ENCODE measurements at places on chromosomes 4 and X.

DNA sequence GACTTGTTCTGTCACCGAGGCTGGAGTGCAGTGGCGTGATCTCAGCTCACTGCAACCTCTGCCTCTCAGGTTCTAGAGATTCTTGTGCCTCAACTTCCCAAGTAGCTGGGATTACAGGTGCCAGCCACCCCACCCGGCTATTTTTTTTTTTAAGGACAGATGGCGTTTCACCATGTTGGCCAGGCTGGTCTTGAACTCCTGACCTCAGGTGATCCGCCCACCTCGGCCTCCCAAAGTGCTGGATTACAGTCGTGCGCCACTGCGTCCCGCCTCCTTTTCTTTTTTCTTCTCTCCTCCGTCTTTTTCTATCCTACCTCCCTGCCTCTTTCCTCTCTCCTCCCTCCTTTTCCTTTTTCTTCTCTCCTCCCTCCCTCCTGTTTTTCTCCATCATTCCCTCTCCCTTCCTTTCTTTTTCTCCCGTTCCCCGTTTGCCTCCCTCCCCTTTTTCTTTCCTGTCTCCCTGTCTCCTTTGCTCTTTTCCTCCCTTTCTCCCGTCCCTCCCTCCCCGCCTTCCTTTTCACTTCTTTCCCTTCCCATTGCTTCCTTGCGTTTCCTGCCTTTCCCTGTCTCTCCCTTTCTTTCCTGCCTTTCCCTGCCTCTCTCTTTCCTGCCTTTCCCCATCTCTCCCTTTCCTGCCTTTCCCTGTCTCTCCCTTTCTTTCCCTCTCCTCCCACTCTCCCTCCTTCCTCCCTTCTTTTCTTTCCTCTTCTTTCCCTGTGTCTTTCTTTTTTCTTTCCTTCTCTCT, 2.1 kb upstream of the SLC25A6 start:
- no peak for DNase-seq

DNA sequence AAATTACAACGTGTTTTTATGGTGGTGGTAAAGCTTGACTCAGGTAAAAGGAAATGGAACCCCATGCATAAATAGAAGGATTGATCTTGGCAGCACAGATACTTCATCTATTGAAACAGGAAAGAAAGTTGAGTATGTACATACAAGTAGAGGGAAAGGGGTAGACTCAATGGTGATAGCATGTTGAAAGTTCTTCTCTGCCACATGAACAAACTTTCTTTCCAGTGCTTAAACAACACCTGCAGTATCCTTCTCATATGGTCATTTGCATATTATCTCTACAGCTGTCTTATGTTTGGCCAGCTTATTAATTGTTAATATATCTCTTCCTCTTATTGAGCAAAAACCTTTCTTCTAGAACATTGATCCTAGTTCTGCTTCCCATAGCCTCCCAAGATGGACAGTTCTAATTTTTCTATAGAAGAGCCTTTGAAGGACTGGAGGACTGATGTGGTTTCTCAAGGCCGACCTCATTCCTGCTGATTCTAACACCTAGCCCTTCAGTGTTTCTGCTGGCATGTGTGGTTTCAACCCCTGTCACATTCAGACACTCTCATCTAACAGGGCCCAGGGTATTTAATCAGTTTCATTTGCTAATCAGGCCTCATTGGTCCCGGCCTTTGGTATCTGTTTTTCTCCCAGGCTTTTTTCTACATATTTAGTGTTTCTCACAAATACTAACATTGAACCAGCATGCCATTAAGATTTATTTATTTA, 108.1 kb upstream of the SPRY1 start:
- no peak for DNase-seq

DNA sequence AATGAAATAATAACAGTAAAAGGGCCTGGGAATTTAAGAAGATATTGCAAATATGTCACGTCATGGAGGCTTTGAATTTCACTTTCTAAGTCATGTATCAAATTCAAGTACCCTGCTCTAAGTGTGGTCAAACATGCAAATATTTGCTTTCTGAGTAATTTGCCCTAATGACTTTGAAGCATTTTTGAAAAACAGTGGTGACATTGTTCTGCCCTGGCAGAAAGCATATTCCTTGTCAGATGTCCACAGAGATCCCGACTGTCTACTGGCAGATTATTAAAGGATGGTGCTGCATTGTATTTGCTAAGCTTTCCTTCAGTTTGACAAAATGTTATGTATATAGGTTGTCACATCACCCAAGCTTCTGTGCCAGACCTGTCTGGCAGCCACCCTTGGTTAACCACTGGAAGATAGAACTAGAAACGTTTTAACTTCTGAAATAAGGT, 92.5 kb downstream of the ANK2 start:
- peak; percentile 64 for DNase-seq

DNA sequence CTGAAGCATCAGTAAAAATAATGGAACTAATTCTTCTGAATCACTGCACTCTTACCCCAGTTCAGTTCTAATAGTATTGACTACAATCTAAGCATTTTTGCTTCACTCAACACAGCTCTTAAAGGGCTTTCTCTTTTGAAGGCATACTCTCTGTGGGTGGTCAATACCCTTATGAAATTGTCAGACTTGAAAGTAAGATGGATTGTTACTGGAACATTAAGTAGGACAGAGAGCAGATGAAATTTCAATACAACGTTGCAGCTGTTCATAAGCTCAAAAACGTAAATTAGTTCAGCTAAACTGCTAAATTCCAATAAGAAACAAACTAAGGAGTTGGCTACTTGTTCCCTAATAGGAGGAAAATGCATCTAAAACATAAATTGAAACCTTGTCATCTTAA, 352.3 kb upstream of the TENM3 start:
- no peak for DNase-seq

- DNase-seq, result no peak
These were observed 80.4 kb downstream of the PTTG2 start for GRCh38 chr4:38040619-38041018.

GRCh38 chr4:180398564-180398963, 1844.6 kb upstream of the TENM3 start:
- no peak for DNase-seq

DNA sequence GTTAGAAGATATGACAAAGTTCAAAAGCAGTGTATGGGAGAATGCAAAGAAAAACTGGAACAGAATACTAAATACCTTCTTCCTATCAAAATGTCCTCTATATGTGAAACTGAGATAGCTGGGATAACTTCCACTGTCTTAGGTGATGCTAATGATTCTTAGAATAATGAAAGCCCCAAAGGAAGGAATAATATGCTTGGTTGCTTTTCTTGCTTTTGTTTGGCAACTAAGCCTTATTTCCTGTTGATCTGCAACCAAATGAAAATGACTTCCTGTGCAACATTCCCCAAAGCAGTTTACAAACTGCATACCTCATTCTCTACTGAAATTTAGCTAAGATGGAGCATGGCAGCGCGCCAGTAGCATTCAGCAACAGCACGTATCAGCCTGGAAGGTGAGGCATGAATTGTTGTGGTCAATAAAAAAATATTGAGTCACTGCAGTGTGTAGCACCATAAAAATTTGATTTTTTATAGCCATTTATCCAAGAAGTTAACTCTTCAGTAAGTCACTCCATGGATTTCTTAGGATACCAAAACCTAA, 18.7 kb downstream of the NDNF start:
- DNase-seq, result no peak

DNA sequence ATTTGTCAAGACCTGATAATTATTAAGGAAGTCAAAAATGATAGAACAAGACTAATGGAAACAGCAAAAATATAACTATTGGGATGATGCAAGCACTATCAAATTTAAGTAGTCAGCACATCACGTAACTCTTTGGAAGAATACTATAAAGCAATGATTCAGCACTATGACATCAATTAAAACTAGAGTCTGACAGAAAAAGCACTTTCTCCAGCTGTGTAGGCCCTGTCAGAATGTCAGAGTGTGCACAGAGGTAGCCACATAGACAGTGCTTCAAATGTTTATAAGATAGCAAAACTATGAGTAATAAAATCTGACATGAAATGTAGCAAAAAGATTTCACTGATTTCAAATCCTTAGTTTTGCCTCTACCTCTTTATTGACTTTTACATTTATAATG, 1226.6 kb upstream of the ADGRL3 start:
- no peak for DNase-seq

- no peak for DNase-seq
These were observed 168.0 kb downstream of the BANK1 start for GRCh38 chr4:101958547-101958946.

GRCh38 chr4:113882668-113883067, 96.8 kb downstream of the ARSJ start:
- DNase-seq, result no peak

DNA sequence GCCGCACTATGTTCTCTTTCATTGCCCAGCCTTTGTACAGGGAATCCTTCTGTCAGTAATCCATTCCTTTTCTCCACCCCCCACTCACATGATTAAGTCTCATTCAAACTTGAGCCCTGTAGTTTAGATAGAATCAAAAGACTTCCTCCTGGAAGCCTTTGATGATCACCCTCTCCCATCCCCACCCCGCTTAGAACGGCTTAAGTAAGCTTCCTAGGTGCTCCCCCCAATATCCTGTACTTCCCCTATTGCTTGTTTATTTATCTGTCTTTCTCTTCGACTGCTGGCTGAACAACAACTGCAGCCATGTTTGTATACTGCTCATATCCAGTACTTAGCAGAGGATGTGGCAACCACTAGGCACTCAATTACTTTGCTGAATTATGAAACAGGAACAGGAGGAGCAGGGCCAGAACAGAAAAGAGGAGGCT, 38.5 kb upstream of the GPC3 start:
- peak; percentile 21 for DNase-seq

GRCh38 chr4:40954088-40954668, 204.4 kb downstream of the NSUN7 start:
- DNase-seq, result no peak

DNA sequence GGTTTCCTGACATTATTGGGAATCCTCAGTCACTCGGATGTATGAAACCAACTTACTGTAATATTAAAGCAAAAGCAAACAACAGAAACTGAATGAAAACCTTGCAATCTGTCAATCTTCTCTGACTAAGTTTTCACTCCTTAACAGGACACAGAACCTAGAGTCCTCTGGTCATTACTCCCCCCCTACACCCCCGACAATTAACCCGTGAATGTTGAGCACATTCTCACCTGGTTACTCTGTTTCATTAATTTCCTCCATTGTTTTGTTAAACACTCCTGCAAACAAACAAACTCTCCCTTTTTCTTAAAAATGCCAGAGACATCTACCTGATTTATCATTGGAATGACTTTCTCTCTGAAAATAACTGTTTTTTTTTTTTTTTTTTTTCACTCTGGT, 469.0 kb upstream of the PRKX start:
- DNase-seq, result no peak

GRCh38 chr4:17068891-17069290, 170.4 kb upstream of the LDB2 start:
- no peak for DNase-seq

DNA sequence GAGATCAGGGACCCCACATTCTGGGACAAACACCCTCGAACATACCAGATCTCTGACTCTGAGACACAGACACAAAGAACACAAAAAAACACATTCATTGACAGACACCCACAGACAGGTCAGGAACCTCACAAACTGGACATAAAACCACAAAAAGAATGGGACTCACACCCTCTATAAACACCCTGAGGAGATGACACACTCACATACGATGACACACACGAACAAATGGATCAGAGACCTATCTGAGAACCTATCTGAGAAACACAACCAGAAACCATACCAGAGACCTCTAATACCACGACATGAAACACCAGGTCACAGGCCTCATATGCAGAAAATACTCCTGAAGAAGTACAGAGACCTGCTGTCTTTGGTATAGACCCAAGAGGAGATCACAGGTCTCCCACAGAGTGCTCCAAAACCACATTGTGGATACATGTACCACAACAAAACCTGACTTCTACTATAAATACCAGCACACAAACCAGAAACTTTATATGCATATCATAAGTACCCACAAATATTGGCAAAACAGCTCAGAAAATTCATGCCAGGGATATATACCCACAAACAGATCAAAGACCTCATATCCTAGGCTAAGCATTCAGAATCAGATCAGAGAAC, 19.5 kb downstream of the SUV39H1 start:
- DNase-seq, result no peak

DNA sequence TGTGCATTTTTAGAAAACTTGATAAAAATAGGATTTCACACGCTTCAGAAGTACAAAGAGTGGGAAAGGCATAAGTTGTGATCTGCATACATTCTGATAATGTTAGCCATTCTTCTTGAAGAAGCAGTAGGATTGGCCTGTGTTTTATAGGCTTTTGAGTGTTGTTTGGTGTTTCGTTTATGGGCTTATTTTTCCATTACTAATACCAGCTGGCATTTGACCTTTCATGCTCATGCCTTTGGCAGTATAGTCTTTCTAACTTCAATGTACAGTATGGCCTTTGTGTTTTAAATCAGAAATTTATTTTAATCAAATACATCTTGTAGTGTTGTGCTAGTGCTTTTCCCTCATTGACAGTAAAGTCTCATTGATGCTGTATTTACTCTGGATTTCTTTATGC, 51.5 kb upstream of the SLC4A4 start:
- DNase-seq, result no peak

GRCh38 chrX:111282139-111282538, 11.9 kb upstream of the CAPN6 start:
- DNase-seq, result no peak

DNA sequence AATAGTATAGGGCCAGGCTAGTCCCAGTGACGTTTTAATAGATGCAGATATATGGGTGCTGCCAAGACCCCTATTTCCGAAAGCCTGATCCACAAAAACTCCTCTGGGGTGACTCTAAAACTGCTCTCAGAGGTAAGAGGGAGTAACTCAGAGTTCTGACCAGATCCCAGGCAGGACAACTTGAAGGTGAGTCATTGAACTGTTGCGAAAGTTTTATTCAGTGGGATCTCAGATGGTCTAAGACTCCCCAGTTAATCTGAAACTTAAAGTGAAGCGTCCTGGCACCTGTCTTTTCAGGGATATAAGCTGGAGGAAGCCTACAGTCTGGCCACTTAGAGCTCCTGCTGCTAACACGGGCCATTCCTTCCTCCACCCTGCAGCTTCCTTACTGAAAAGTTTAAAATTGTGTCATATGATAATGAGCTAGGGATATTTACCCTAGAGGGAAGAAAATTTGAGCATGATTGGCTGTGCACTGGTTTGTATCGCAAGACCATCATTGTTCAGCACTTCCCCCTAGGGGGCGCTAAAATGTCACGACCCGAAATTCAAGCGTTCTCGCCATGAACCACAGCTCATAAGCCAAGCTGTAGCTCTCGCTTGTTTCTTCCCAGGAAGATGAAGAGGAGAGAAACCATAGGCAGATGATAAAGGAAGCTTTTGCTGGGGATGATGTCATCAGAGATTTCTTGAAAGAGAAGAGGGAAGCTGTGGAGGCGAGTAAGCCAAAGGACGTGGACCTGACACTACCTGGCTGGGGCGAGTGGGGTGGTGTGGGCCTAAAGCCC, 19.5 kb downstream of the UTP14A start:
- peak; percentile 44 for DNase-seq

- DNase-seq, result no peak
These were observed 52.2 kb upstream of the FAT1 start for GRCh38 chr4:186775902-186776301.

All from NCI-H510A treated with DMSO at 0.1 percent for 48 hours (cell line).